ENCODE measurements at places on chromosomes 5 and 9.

DNA sequence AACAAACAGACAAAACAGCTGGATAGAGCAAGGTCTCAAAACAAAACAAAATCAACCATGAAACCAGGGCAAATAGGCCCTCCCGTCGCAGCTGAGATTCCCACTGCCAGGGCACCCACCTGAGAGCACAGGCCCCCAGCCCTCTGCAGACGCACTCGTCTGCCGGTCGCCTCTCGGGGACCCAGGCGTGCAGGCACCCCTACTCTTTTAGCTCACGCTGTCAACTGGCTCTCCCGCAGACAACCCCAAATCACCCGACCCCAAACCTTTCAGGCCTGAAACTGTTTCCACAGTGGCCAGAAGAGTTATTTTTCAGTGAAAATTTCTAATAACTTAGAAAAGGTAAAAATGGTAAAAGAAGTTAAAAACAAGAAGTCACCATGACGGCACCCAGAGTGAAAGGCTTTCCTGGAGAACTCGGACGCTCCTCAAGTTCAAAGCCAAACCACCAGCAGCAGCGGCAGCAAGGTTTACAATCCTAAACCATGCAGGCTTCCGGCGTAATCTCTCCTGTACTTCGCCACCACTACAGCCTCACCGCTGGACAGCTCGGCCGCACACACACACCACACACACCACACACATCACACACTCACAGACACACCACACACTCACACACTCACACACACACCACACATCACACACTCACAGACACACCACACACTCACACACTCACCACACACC, 1.9 kb upstream of the UBE2QL1 start:
- no peak for DNase-seq

DNA sequence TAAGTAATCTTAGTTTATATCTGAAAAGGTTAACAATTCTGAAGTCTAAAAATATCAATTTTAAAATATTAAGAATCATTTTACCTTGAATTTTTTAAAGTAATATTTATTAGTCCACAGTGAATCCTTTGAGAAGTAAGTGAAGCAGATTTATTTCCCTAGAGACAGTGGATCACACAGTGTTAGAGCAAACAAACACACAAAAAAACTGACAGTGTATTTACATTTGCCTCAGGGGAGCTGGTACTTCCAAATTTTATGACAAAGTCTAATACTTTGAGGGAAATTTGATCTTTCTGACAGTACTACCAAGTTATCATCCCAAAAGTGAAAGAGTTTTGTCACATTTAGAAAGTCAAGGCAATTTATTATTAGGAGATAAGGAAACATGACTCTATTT, 1750.6 kb upstream of the CDH9 start:
- DNase-seq, result no peak

GRCh38 chr9:93721417-93721965, 145.1 kb downstream of the PHF2 start:
- no peak for DNase-seq

GRCh38 chr5:77629509-77630113, 8.9 kb downstream of the OTP start:
- DNase-seq, result no peak

DNA sequence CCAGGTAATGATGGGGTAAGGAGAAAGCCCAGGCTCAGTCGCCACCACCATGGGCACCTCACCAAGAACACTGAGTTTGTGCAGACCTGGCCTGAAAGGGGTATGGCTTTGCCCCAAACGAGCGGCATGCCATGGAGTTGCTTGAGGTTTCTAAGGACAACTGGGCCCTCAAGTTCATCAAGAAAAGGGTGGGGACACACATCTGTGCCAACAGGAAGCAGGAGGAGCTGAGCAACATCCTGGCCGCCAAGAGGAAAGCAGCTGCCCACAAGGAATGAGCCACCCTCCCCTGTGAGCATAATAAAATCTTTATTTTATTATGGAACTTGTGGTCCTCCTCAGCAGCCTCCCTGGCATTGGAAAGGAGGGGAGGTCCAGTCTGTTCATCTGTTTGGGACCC, 23.8 kb downstream of the CD14 start:
- peak; percentile 74 for DNase-seq

DNA sequence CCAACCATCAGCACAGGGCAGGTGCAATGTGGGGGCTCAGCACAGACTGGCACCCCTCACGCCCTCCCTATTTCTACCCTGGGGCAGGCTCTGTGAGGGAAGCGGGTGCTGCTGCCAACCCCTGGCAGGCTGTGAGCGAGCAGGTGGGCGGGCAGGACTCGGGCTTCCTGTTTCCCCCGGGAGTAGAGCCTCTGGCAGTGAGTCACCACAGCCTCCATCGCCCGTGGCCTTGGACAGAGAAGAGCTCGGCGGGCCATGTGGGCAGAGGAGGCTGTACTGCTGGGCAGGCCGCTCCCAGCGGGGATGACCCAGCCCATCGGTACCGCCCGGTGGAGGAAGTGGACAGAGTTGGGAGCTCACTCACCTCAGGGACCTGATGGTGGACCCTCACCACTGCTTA, 16.6 kb downstream of the KCNT1 start:
- peak; percentile 73 for DNase-seq

GRCh38 chr5:172049226-172049796, 42.9 kb upstream of the FBXW11 start:
- DNase-seq, result no peak

GRCh38 chr9:123528501-123528900, 172.5 kb downstream of the CRB2 start:
- peak; percentile 82 for DNase-seq

DNA sequence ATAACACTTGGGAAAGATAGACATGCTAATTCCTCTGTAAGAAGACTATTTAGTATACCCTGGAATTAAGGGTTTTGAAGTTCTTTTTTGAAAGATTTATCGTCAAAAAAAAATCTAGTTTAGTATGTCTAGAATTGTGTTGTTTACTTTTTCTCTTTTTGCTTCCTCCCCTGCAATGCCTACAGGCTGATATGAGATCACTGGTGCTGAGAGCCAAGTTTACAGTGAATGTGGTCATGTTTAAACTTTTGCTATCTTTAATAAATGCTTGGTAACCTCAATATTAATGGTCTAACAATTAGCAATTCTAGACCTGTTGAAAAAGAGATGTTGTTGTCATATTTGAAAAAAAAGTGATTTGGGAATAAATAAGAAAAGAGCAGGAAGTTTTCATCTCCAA, 86.1 kb downstream of the CWC27 start:
- DNase-seq, result no peak

- no peak for DNase-seq
Observed at GRCh38 chr5:66812291-66812690, 216.1 kb downstream of the MAST4 start.

All from myocyte (in vitro differentiated cells).